Suppressor macrophage (primary cell): ENCODE measurements at places on chromosomes 11 and 22.

GRCh38 chr11:94558468-94558867, 8.7 kb upstream of the PIWIL4 start:
- DNase-seq, result peak; percentile 89

GRCh38 chr11:16169541-16169940, 186.8 kb downstream of the SOX6 start:
- no peak for DNase-seq

GRCh38 chr22:32776397-32776796, 25.1 kb upstream of the TIMP3 start:
- no peak for DNase-seq

DNA sequence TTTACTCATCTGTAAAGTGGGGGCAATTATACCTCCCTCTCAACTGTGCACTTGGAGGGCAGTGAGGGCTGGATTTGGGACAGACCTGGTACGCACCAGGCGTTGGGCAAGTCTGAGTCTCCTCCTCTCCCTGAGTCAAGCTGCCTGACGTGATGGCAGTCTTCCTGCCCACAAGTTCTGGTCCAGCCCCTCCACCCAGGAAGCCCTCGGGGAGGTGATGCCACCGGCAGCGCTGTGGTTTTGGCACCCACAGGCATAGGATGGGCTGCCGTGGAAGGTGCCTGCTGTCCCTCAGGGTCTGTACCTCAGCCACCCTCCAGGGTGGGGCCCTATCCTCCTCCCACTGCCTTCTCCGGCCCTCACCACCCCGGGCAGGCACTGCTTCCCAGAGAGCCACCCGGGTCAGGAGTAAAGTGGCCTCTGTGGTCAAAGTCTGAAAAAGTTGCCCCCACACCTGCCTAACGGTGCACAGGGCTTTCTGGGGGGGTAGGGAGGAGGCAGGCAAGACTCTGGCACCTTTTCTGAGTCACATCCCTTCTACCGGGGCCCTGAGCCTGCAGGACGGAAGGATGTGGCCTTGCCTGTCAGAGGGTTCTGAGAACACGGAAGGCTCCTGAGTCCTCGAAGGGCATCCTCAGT, 6.5 kb upstream of the APOBEC3H start:
- DNase-seq, result no peak

DNA sequence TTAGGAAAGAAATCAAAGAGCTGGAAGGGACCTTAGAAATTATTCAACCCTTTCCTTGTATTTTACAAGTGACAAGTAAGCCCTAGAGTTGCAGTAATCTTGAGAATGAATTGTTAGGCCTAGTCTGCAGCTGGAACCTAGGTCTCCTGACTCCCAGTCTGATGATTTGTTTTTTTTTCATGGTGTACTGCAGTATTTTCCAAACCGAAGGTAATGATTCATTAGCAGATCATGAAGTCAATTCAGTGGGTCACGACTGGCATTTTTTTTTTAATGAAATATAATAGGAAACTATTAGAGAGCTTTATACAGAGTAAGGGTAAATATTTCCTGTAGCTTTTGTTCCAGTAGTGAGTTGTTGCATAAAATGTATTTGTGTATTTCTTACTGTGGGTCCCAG, 42.8 kb downstream of the EXT2 start:
- no peak for DNase-seq

DNA sequence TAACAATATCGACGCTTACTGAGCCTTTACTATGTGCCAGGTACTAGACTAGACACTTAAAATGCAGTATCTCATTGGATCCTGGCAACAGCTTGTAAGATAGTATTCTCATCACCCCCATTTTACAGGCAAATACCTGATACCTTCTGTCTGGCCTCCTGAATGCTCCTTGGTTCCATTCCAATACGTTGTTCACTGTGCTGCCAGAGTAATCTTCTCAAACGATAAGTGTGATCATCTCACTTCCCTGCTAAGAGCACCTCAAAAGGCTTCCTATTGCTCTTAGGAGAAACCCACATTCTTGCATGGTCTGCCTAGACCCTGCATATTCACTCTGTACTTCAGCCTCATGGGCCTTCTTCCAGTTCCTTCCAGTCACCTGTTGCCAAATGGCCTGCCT, 1.3 kb upstream of the NRIP3 start:
- no peak for DNase-seq

DNA sequence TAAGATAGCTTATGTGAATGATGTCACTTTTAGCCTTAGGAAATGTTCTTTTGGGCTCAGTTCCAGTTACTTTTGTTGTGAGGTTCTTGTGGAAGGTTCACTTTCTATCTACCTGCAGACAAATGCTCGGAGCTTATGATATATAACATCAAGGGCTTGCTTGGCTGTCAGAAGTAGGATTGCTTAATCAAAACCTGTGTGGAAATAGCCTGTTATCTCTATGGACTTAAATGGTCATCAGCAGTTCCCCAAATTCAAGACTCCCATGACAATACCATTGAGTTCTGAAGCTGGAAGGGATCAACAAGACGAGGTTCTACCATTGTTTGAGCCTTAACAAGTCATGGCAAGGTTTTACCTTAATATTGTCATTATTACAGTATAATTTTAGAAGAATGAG, 43.8 kb downstream of the FLI1 start:
- DNase-seq, result peak; percentile 74

DNA sequence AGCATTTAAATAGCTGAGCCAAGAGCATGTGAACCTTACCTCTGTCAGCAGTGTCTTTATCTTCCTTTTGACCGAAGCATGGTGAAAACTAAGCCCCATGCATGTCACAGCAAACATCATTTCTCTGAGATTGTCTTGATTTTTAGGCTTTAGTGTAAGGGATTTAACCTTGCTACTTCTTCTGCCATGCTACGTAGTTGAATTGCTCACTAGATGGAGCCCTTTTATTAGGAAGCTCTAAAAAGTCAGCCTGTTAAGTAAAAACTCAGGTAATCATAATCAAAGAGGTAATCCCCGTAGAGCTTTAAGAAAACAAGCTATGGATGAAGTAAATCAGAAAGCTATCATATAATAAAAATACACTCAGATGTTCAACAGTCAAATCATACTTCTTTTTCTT, 149.5 kb downstream of the PGR start:
- DNase-seq, result no peak
